Fibroblast of villous mesenchyme (primary cell): ENCODE measurements at places on chromosomes 16 and 17.

DNA sequence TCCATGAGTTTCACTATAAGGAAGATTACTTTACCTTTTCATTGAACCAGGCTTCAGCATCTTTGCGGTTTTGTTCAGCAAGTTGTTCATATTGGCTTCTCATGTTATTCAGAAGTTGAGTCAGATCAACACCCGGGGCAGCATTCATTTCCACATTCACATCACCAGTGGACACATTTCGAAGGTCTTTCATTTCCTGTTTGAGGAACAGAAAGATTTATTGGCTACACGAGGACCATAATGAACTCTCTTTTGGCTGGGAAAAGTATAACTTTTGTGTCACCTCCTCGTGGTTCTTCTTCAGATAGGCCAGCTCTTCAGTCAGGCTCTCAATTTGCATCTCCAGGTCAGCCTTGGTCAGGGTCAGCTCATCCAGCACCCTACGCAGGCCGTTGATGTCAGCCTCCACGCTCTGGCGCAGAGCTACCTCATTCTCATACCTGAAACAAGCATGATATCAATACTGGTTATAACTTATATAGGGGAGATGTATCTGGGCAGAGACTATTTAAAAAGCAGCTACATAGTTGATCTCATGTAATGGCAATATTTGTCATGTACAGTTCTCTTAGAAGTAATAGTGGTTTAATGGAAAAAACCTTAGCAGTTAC lies 2.1 kb downstream of the KRT10 start:
- DNase-seq: no peak

GRCh38 chr17:16911141-16911937 lies 60.6 kb downstream of the TNFRSF13B start:
- DNase-seq: no peak

GRCh38 chr17:48603959-48604769 lies 622 bp downstream of the HOXB6 start:
- DNase-seq: no peak

GRCh38 chr16:89187032-89187769 lies 13.1 kb downstream of the SLC22A31 start:
- peak; percentile 22 for DNase-seq

- DNase-seq: no peak
Observed at GRCh38 chr17:73561111-73561510, 83.1 kb downstream of the SDK2 start.

DNA sequence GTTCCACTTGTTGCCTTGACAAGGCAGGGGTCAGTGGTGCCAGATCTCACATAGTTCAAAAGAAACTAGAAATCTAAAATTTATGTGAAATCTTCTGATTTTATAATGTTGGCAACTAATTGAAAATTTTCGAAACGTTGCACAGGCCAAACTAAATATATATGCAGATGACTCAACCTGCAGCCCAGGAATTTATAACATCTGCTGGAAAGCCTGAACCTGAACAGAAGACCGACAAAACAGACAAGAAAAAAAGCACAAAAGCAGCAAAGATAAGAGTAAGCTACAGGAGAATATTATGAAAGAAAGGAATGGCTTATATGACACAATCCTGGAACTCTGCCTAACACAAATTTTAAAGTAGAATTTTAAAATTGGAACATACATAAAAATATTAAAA lies 207.6 kb downstream of the CEP112 start:
- DNase-seq: peak; percentile 4

GRCh38 chr16:79164388-79164995 lies 436.0 kb downstream of the MAF start:
- DNase-seq: no peak

DNA sequence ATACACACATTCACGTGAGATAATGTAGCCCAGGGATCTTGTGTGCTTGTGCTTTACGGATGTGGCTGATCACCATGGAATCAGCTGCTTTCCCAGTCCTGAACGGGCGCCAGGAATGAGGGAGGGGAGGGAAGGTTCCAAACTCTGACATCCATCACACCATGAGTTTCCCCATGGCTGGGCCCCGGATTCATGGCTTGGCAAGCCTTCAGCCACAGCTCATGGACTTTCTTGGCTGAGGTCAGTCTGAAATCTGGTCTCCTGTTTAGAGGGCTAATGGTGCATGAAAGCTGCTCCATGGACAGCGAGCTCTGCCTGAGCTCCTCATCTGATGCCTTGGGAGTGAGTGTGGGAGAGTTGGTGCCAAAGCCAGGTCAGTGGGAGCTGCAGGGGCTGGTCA lies 767.6 kb upstream of the EEF2KMT start:
- no peak for DNase-seq

DNA sequence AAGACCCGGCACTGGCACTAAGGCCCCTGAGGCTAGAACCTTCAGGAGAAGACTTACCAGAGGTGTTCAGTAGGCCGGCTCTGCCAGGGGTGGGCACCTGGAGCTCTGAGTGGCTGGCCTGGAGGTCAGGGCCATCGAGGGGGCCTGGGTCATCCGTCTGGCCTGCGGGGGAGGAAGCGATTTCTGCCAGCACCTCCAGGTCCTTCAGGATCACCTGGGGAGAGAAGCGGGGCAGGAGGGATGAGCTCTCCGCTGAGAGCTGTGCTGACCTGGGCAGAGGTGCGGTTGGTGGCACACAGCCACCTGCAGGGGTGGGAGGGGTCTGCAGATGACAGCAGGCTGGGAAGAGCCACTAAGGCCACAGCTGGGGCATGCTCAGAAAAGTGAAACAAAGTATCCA lies 56.6 kb downstream of the VAC14 start:
- DNase-seq: no peak

DNA sequence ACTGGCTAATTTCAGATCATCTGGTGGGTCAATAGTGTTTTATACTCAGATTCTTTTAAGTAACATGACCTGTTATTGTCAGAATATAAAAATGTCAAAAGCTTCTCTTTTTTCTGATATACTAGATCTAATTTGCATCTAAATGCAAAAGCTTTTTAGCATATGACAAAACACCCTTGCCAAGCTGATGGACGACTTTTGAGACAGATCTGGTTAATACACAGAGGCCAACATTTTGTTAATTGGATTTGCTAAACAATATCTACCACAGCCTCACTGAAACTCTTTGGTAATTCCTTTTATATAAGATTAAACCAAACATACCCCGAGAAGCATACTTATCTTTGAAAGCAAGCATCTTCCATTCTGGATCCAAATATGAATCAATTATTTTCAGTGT lies 10.3 kb upstream of the NOL11 start:
- no peak for DNase-seq

- DNase-seq: peak; percentile 57
Observed at GRCh38 chr17:35731239-35731916, at the start of gene RASL10B. Gene RASL10B, plus strand, starts transcription at chr17:35731639. Its CDS starts 3,546 bp downstream, at chr17:35735185.

DNA sequence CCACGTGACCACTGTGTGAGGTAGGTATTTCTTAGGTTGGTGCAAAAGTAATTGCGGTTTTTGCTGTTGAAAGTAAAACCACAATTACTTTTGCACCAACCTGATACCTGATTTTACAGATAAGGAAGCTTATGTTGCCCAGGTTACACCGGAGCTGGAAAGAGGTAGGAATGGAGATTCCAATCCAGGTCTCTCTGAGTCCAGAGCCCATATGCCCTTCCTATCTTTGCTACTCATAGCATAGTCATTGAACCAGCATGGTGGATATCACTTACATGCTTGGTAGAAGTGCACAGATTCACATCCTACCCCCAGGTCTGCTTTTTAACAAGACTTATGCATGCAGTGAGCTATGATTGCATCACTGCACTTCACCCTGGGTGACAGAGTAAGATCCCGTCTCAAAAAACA lies 61.8 kb downstream of the ARSG start:
- peak; percentile 70 for DNase-seq

GRCh38 chr16:15642557-15643047 lies 352 bp downstream of the MARF1 start:
- peak; percentile 66 for DNase-seq

DNA sequence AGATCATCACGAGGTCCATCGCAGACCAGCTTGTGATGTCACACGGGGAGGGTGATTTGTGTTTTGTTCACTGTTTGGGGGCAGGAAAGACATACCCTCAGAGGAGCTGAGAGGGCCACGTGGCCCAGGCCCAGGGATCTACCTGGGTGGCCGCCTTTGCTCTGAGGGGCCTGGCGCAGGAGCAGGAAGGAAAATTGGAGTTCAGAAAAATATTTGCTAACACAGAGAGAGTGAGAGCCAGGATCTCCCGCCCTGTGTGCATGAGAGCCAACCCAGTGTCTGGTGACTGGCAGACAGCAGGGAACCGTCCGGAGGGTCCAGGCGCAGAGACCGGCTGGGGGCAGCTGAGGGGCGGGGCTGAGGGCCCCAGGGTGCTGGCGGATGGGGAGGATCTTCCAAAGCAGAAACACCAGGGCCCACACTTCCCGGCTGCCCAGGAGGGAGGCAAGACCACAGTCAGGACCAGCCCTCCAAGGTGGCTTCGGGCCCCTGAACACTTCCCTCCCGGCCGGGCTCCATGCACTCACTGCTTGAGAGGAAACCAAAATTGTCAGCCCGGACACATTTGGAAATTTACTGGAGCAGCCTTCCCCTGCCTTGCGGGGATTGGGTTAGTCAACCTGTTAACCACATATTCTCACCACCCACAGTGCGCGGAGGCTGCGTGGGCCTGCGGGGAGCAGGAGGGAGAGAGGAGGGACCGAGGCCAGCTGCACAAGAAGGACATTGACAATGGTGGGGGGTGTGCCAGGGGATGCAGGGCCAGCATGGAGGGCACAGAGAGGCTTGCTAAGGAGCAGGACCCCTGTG lies 52.6 kb downstream of the RBFOX3 start:
- DNase-seq: no peak

- no peak for DNase-seq
Observed at GRCh38 chr17:50380369-50381259, 7.6 kb downstream of the EME1 start.

- DNase-seq: no peak
Observed at GRCh38 chr16:5917436-5918195, 820.0 kb upstream of the EEF2KMT start.

DNA sequence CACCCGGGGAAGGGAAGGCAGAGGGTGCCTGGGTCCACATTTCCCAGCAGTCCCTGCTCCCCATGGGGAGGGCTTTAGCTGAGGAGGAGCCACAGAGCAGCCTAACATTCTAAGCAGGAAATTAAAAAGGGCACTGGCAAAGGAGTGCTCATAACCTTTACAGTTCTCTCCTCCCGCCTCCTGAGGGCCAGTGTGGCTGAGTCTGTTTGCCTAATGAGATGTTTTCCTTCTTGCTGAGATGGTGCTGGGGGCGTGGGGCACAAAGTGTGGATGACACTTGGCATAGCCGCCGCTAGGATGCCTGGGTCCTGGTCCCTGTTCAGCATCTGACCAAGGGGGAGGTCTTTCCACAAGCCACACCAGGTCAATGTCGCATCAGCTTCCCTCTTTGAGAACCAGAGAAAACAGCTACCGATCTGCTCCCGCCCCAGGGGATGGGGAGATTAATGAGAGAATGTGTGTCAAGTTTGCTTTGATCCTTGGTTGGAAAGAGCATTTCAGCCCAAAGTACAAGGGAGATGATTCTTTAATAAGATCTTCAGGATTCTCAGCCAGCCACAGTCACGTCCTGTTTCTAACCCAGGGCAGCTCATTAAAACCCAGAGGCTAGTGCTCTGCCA lies 5.8 kb downstream of the KIF18B start:
- no peak for DNase-seq

DNA sequence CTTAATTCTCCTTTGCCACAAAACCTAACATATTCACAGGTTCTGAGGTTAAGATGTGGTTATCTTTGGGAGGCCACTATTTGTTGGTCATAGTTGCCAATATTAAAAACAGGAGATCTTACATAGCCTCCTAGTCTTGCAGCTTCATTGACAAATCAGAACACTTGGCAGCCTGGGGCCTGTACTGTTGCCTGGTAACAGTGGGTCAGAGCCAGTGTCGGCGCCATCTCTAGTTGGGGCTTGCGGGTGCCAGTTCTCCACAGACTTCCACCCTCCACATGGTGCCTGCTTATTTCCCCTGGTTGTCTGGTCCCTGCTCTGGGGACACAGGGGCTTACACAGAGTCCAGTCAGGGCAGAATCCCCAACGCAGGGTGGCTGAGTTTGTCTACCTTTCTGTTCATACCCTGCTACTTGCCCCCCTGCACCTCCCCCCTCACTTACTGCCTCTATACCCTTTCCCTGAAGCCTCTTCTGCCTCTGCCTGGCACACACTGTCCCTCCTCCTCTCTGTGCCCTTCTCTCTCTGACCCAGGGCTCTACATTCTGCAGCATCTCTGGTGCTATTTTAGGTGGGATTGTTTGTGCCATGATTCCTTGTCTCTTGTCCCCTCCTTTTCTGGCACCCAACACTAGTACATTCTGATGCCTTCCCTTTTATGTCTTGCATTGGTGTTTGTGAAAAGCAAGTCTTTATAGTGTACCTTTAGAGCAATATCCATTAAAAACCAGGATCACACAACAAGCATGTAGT lies 13.4 kb downstream of the EPN2 start:
- DNase-seq: no peak

GRCh38 chr16:85486256-85486915 lies 126.7 kb upstream of the GSE1 start:
- no peak for DNase-seq

- peak; percentile 45 for DNase-seq
Observed at GRCh38 chr16:73717266-73717974, 579.2 kb upstream of the PSMD7 start.

GRCh38 chr17:72122010-72122764 lies 1.4 kb downstream of the SOX9 start:
- DNase-seq: peak; percentile 39

DNA sequence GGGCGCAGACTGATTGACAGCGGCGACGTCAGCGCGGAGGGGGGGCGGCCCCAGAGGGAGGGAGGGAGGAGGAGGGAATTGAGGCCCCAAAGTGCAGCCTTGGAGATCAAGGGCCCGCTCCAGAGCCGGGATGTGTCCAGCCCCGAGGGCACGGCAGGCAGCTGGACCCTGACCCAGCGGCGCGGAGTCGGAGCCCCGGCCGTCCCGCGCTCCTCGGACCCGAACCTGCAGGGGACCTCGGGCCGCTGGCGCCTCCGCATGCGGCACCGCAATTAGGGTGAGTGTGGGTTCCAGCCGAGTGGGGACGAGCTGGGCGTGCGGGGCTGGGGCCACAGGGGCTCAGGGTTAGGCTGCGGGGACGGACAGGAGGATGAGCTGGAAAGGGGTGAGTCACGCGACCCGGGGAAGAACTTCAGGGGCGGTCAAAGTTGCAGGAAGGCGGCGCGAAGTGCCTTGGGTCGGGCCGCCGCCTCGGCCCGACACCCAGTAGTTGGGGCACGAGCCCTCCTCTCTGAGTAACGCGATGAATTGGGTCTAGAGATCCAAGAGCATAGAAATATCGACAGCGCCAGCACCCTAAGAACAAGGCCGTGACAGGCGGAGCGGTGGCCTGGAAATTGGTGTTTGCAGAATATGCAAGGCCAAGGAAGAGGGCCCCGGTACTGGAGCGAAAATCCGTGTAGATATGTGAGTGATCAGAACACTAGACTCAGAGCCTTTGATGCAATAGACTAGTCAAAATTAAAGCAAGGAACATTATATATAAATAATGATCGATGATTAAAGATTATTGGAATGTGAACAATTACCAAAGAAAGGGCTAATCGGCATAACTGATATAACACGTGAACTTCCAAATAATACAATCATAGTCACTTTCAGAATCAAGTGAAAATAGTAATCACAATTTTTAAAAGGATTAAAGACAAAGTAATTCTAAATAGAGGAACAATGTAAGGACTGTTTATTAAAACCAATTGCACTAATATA lies at the start of gene TBX4:
TBX4 (plus strand) TSS at position 122 of the 990 bp plus-strand sequence. CDS start 4,069 bp downstream, outside the sequence.
- DNase-seq: no peak

GRCh38 chr17:67377488-67378453 lies 690 bp downstream of the PITPNC1 start:
- peak; percentile 42 for DNase-seq
